ENCODE measurements at places on chromosomes 1 and 21.

GRCh38 chr1:91325456-91325855, 79.2 kb downstream of the HFM1 start:
- DNase-seq = no peak

GRCh38 chr21:45388611-45389296, 16.2 kb upstream of the COL18A1 start:
- DNase-seq = no peak

- no peak for DNase-seq
Measured at GRCh38 chr21:37028570-37028969, 22.1 kb downstream of the RIPPLY3 start.

- DNase-seq = no peak
Measured at GRCh38 chr1:208209286-208209685, 34.9 kb downstream of the PLXNA2 start.

GRCh38 chr1:153548722-153549688, at the start of gene S100A3:
Gene S100A3 (minus strand): TSS chr1:153549258. CDS start chr1:153548485, 773 bp downstream.
- no peak for DNase-seq

DNA sequence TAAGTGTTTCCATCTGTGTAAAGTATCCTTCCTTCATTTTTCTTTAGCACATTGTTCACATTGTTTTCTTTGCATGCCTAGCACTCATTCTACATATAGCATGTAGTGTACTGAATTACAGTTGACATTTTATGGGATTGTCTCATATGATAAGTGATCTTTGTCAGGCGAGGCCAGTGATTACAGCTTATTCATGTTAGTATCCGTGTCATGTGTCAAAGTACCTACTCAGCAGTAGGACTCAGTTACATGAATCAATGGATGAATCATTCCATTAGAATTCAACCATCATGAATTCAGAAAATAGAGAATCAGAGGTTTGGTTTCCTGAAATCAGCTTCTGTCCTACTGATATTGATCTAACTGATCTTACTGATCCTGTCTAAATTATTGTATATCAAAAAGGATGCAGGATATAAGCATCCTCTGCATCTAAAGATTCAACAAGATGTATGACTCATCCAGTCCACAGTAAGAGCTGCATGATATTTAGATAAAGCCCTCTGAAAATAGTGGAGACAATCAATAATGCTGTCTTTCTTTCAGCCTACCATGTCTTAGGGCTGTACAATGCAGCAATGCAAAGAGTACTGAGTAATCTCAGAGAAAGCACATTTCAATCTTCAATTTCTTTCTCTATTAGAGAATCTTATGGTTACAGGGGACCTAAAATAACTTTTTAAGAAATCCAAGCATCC, 20.7 kb upstream of the HRNR start:
- DNase-seq = no peak

- no peak for DNase-seq
Measured at GRCh38 chr1:1181129-1181937, 7.7 kb downstream of the TTLL10 start.

- DNase-seq = no peak
Measured at GRCh38 chr1:189859385-189859977, 618.2 kb downstream of the BRINP3 start.

DNA sequence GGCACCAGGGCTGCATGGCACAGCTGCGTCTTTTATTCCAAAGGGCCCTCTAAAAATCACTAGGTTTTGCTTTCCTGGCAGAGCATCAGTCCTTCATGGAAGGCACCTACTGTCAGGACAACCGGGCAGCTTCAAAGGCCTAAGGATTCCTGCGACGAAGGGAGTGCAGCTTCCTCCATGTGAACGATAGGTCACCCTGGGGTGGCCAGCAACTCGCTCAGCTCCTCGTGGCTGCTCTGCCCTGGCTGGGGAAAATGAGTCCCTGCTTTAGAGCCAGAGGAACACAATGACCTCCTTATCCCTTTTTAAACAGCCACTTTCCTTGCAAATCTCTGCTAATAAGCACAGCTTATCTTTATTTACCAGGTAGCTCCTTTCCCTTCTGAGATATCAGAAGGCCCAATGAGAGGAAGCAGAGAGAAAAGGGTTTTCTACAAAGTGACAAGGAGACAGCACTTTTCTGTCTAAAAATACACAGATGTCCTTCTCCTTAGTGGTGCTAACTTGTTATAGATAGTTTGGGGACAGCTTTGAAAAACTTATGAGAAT, 71.6 kb upstream of the SMYD2 start:
- DNase-seq = no peak

GRCh38 chr1:228050571-228051231, 31.8 kb upstream of the ARF1 start:
- DNase-seq = no peak
